ENCODE measurements at places on chromosomes 5 and 9. TPM values are rescaled to one million over a fixed set of nuclear protein-coding genes. Genes with fewer than 3 reads are reported as not detected.

Gene IRX2
- 0.45 TPM for total RNA-seq

Gene PHF24
- 0.39 TPM for total RNA-seq

Gene GABBR2
- total RNA-seq = not detected

- no peak for DNase-seq
These were observed 6.1 kb downstream of the ST6GALNAC4 start for GRCh38 chr9:127910613-127911205.

GRCh38 chr9:16421532-16421931, 448.9 kb downstream of the BNC2 start:
- DNase-seq = no peak

DNA sequence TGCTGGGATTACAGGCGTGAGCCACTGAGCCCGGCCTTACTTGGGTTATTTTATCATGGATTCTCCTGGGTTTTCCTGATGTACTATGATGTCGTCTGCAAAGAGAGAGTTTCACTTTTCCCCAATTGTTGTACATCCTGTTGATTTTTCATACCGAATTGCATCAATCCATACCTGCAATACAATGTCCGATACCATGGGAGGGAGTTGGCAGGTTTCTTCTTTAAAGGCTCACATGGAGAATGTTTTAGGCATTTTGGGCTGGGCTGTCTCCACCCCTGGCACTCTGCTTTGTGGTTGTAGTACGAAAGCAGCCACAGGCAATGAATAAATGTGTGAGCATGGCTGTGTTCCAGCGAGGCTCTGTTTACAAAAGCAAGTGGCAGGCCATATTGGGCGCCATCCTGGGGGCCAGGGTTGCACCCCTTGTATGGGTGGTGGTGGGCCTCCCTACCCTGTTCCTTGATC, 35.1 kb upstream of the EXOC3 start:
- peak; percentile 81 for DNase-seq

GRCh38 chr5:176524138-176524537, 13.1 kb downstream of the RNF44 start:
- DNase-seq = no peak

DNA sequence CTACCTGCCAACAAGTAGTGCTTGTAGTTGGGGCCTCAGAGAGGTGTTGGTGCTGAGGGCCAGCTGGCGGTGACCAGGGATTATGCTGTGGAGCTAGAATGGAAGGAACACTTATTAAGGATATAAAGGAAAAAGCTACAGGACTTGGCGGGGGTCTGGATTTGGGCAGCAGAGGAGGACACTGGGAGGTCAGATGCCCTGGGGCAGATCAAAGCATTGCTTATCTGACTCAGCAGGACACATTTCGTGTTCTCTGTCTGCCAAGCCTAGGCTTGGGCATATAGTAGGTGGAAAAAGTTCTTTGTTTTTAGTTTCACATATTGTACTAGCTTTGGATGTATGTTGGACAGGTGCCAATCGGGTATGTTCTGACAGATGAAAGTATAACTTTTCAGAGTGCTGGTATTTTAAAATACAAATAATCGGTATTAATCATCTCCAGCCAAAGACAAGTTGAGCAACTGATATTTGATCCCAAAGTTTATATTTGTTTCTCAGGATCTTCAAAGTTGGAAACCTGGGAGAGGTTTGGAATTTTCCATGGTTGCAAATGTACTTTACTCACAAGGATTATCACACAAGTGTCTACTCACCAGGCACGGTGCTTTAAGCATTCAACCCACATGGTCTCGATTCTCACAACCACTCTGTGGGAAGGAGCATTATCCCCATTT, 69.4 kb downstream of the IQGAP2 start:
- DNase-seq = no peak

DNA sequence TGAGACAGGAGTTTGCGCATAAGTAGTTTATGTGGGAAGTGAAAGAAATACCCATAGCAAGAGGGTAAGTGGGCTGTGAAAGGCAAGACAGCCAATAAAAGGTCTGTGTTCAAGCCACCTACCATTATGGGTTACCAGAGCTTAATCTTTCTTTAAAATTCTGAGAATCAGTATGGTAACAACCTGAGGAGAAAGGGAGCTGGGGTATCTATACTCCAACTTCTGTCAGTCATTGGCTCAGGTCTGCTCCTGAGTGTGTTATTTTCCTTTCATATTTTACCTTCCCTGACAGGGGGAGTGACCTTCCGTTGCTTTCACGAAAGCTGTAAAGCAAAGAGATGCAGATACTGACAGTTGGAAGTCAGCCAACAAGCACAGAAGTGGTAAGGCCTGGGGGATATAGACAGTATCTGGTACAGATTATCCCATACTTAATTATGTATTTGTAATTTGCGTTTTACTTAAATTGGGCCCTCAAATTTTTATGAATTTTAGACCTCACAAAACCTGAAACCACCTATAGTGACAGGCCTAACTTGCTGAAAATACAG, 233.4 kb downstream of the RAB3C start:
- no peak for DNase-seq

GRCh38 chr5:38776149-38776896, 69.5 kb upstream of the OSMR start:
- DNase-seq = no peak

DNA sequence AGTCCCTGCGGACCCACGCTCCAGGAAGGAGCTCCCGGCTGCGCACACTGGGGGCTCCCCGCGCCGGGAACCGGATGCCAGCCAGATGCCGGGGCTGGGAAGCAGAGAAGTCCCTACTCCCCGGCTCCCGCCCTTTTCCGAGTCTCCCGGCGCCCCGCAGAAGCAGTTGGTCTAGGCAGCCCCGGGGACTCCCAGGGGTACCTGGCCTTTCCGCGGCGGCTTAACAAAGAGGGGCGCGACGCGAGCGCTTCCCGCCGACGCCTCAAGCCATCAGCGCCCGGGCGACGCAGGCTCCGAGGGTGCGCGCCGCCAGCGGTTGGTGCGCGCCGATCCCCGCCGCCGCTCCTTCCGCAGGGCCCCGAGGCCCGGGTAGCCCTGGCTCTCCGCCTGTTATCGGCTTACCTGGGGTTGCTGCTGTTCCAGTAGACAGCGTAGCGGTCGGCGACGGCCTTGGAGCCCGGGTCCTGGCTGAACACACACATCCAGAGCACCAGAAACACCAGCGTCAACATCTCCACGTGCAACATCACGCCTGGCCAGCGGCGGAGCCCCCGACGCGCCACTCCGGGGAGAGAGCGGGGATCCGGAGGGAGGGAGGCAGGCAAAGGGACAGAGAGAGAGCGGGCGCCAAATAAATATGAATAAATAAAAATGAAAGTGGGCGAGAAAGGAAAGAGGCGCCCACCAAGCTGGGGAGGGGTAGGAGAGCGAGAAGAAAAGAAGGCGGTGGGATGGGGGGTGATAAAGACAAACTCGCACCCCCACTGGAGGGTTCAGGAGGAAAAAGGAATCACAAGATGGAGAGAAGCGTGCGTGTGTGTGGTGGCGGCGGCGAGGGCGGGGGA, 428 bp downstream of the EFNA5 start:
- no peak for DNase-seq

DNA sequence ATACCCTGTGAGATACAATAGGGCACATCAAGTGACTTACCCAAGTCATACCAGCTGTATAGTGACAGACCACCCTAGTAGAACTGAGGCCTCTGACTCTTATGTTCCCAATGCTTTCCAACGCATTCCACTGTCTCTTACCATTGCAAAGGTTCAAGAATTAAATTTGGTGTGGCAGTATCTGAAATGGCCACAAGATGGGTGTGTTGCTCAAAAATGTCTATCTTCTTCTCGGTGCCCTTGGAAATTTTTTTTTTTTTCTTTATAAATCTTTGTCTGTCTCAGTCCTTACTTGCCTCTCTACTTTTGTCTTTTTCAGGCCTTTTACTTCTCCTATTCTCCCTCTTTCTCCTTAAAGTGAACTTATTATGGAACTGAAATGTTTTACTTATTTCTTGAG, 48.4 kb downstream of the GPR21 start:
- no peak for DNase-seq

DNA sequence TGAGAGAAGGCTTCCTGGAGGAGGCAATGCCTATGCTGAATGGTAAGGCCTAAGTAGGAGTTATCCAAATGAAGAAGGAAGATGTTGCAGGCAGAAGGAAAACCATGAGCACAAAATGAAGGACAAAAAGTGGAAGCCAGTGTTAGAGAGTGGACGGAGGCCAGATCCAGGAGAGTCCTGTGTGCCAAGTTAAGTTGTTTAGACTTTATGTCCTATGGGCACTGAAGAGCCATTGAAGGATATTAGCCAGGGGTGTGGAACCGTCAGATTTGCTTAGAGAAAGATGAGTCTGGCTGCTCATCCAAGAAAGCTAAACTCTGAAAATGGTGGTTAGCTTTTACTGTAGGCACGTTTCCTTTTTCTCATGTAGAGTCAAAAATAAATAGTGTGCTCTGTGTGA, 254.7 kb downstream of the ADAMTSL1 start:
- DNase-seq = no peak

DNA sequence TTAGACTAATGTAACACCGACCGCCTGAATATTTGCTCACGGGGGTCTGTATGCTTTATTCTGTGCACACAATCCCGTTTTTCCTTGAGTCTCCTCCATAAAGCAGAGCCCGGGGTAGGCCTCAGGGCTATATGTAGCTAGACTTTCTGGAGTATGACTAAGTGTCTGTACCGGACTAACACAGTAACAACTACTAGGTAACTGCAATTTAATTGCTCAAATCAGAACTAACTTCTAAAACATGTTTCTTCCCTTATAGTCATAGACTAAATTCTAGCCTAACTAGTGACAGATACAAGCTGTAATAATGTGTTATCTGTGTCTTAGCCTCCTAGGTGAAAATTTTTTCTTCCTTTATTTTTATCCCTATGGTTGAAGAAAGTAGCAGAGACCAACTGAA, 2.1 kb downstream of the REEP5 start:
- DNase-seq = no peak

DNA sequence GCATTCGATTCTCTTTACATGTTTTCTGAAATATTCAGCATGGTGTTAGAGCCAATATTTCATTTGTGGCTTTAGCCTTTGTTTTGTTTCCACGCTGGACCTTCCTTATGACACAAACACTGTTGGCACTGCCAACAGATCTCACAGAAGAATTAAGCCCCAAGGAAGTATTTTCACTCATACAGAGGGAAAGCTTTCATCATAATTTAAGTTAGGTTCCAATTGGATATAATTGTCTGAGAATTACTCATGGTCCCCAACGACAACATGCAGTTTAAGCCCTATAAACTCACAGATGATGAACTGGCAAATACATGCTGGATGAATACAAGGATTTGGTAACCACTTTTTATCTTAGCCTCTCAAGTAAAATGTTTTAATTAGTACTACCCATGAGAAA, 259.5 kb downstream of the EBF1 start:
- DNase-seq = no peak

DNA sequence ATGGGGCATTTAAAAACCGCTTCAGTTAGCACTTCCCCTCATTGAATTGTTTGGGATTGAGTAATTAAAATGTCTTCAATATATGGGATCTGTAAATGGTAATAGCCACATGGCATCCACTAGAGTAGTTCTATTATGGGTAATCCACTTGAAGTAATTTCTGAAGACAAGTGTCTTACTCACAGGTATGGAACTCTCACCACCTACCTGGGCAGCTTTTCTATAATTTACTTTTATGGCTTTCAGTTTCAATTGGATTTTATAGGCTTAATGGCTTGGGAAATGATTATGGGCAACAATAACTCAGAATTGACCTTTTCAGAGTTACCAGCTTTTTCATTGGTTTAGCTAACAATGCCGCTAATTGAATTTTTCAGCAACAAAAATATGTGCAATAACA, 597.9 kb downstream of the PTPRD start:
- no peak for DNase-seq

DNA sequence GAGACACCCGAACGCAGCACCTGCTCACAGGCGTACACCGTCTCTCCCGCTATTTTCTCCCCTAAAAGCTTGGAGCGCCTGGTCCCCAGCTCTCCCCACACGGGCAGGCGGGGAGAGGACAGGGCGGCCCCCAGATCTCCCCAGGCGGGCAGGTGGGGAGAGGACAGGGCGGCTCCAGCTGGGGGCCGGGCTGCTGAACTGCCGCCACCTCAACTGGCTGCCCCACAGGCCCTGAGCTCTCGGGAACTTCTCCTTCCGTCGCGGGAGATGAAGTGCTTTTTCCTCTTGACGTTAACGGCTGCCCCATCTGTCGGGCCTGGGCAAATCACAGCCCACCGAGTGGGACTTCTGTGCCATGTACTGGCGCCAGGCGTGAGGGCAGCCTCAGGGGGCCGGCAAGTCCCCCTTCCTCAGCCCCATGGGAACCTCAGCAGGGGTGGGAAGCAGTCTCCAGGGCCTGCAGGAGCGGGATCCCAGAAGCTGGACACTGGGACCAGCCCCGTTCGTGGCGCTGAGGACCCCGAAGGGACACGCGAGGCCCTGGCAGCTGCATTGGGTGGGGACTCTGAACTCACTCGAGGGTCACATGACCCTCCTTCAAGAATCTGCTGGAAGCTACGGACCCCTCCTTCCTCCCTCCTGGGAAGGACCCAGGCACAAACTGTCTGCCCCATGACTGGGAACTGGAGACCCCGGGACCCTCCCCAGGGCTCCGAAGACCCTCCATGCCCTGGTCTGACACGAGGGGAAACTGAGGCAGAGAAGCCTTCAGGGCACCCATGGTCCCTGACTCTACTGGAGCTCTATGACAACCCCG, 5.7 kb upstream of the EGFL7 start:
- no peak for DNase-seq

DNA sequence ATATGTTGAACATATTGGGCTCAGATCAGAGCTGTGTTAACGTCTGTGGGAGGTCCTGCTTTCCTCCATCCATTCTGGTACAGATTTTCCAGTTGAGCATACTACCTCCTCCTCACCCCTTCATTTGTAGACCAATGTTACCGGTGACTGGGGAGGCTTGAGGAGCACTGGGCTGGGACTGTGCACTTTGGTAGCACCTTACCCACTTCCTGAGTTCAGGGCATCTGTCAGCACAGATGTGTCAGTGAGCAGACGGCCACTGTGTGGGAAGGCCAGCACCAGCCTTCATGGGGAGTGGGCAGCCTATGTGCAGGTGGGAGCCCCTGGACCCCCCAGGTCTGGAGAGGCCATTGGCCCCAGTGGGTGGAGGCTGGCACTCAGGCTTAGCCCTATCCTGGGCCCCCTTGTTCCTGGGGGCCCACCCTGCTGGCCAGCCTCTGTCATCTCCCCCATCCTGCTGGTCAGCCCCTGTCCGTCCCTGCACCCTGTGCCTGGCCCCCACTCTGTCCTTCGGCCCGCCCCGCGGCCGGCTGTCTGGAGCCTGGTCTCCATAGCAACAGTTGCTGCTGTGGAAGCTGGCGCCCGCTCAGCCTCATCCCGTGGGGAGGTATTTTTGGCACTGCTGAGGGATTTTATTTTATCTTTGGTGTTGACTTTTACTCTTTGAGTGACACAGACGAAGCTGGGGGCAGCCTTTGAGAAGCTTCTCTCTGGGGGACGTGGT, 21.3 kb downstream of the WNK2 start:
- DNase-seq = no peak

GRCh38 chr5:33146881-33147280, 293.9 kb upstream of the TARS1 start:
- no peak for DNase-seq

- no peak for DNase-seq
These were observed 15.7 kb downstream of the TTC23L start for GRCh38 chr5:34854459-34855174.

All from mesenteric fat pad (tissue), 1 donor.